ENCODE measurements at places on chromosomes 6 and 20.

- no peak for DNase-seq
Observed at GRCh38 chr20:37907677-37908401, 4.9 kb downstream of the VSTM2L start.

DNA sequence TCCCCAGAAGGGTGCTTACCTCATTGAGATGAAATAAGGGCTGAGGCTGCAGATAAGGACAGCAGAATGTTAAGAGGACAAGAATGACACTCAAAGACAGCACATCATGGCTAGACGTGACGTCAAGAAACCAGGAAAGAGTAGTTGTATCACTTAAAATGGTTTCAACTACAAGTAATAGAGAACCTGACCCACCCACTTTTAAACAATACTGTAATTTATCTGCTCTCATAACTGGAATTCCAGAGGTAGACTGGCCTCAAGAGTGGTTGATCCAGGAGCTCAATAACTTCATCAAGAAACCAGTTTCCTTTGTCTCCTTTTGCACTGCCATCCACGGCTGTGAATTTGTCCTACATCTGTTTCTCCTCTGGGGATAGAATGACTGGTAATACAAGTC lies 187.1 kb downstream of the EYA4 start:
- no peak for DNase-seq

GRCh38 chr6:138239774-138240173 lies 21.5 kb upstream of the PBOV1 start:
- no peak for DNase-seq

DNA sequence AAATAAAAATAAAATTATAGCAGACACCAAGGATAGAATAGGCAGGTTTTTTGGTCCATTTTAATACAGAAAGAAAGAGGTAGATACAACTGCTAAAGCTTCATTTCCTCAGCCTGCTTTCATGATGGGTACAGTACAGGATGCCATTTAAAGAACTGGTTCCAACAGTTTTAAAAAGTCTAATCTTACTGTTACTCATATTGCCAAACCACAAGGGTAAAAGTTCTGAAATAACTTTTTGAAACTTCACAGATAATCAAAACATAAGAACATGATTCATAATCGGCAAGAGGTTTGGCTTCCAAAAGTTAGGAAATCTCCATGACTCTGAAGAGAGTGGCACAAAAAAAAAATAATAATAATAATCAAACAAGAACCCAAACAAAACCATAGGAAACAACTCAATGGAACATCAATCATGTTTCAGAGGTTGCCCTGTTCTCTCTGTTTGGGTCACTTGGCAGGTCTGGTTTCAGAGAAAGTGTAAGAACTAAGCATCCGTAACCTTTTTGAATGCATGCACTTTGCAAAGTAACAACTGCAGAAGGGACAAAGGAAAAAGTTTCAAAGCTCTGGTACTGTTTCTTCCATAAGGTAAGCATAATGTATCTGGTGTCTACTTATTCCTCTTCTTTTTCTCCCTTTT lies 79.7 kb downstream of the SMLR1 start:
- no peak for DNase-seq

GRCh38 chr6:155152211-155153076 lies 111.4 kb upstream of the CLDN20 start:
- DNase-seq, result no peak

- DNase-seq, result no peak
Observed at GRCh38 chr20:10321138-10321717, 102.6 kb downstream of the SNAP25 start.

- no peak for DNase-seq
Observed at GRCh38 chr6:2890976-2891767, 11.9 kb downstream of the SERPINB9 start.

- DNase-seq, result no peak
Observed at GRCh38 chr6:140671926-140672325, 1297.5 kb upstream of the CITED2 start.

DNA sequence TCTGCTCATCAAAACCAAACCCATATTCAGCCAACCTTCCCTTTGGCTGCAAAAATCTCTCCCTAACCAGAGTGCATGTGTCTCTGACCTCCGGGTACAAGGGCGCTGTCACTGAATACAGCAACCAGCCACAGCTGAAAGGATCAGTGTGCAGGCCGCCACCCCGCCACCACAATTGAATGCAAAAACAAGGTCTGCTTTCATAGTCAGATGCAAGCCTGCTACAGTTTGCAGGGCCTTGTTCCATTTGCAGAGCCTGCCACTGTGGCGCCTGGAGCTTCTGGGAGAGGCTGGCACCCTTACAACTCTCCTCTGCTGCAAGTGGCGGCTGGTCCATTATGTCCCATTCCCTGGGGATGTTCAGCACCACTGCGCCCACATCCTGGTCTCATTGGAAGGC lies 23.5 kb downstream of the MDGA1 start:
- no peak for DNase-seq

- no peak for DNase-seq
Observed at GRCh38 chr6:28315628-28316027, 20.3 kb downstream of the ZSCAN31 start.

GRCh38 chr6:4637691-4638433 lies 138.3 kb upstream of the CDYL start:
- DNase-seq, result no peak

GRCh38 chr6:32684246-32684645 lies 17.8 kb upstream of the HLA-DQB1 start:
- DNase-seq, result no peak

GRCh38 chr6:36839749-36840431 lies 646 bp upstream of the CPNE5 start:
- no peak for DNase-seq

GRCh38 chr6:49497304-49497703 lies 2.4 kb upstream of the GLYATL3 start:
- no peak for DNase-seq

- DNase-seq, result no peak
Observed at GRCh38 chr20:55067158-55067825, 591.9 kb downstream of the DOK5 start.
